ENCODE measurements at places on chromosomes 3 and 15. TPM values are rescaled to one million over a fixed set of nuclear protein-coding genes. Genes with fewer than 3 reads are reported as not detected.

DNA sequence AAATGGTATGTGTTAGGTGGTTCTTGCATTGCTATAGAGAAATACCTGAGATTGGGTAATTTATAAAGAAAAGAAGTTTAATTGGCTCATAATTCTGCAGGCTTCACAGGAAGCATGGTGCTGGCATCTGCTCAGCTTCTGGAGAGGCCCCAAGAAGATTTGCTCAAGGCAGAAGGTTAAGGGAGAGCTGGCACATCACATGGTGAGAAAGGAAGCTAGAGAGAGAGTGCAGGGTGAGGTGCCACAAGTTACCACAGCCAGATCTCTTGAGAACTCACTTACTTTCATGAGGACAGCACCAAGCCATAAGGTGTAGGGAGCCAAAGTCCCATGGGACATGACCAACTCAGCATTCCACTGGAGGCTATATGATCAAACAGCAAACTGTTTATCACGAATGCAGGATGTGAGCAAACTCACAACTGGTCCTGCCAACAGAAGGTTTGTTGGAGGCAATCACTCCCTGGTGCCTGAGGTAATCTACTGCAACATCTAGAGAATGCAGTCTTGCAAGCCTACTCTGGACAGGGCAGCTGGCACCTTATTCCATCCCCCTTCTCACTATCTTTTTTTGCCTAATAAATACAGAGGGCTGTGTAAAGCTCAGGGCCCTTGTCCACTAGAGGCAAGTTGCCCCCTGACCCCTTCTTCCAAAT lies 28.1 kb upstream of the CCR2 start:
- no peak overlapping the region for H3K4me3 ChIP-seq
- no peaks in the 10 kb centered on the region for H3K27me3 ChIP-seq
- DNase-seq: no peak

DNA sequence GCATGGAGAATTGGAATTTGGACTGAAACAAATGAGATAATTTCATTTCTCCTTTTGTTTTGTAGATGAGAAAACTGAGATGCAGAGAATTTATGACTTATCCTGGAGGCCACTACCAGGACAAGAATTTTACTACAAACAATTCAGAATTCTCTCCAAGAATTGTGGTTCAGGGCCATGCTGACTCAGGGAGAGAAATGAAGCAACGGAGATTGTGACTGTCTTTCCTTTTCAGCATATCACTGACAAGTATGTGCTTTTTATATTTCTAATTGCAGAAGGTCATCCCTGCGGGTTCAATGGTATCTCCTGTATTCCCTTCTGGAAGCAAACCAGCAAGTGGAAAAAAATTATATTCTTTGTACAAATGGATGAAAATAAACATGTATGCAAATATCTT lies 170.8 kb upstream of the MITF start:
- H3K36me3 ChIP-seq: no peaks in the 10 kb centered on the region
- H3K4me3 ChIP-seq: no peak overlapping the region
- DNase-seq: no peak
- no peak overlapping the region for H3K27ac ChIP-seq
- no peaks in the 10 kb centered on the region for H3K27me3 ChIP-seq

DNA sequence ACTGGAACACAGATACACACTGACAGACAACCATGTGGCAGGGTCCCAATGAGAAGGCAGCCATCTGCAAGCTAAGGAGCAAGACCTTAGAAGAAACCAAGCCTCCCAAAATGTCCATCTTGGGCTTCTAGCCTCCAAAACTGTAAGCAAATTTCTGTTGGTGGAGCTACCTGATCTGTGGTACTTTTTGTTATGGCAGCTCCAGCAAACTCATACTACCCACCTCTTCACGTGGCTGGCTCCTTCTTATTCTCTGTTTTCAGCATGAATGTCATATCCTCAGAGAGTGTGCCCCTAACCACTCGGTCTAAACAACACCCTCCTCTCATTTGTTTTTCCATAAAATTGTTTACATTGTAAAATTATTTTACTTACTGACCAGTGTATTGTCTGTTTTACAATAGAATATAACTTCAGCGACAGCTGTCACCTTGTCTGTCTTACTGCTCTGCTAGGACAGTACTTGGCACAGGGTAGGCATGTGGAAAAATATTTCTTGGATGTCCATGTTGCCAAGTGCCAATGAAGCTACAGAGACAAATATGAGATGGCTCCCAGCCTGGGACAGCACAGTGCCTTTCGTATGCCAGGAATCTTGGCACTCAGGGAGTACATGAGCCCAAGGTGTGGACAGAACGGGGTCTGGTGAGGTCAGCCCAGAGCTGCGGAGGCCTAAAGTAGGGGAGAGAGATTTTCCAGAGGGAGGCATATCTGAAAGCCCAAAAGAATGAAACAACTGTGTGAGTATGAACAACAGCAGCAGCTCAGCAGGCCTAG lies 17.4 kb upstream of the SLC25A36 start:
- no peak overlapping the region for H3K27ac ChIP-seq
- H3K27me3 ChIP-seq: no peaks in the 10 kb centered on the region
- DNase-seq: no peak
- H3K4me3 ChIP-seq: no peak overlapping the region

- H3K27me3 ChIP-seq: no peaks in the 10 kb centered on the region
- no peak overlapping the region for H3K4me3 ChIP-seq
- H3K27ac ChIP-seq: no peak overlapping the region
- DNase-seq: no peak
- H3K36me3 ChIP-seq: peaks cover 10% of the 10 kb centered on the region
- H3K4me1 ChIP-seq: peaks cover 2% of the 10 kb centered on the region
These were observed 49.2 kb downstream of the OXSR1 start for GRCh38 chr3:38214560-38214959.

DNA sequence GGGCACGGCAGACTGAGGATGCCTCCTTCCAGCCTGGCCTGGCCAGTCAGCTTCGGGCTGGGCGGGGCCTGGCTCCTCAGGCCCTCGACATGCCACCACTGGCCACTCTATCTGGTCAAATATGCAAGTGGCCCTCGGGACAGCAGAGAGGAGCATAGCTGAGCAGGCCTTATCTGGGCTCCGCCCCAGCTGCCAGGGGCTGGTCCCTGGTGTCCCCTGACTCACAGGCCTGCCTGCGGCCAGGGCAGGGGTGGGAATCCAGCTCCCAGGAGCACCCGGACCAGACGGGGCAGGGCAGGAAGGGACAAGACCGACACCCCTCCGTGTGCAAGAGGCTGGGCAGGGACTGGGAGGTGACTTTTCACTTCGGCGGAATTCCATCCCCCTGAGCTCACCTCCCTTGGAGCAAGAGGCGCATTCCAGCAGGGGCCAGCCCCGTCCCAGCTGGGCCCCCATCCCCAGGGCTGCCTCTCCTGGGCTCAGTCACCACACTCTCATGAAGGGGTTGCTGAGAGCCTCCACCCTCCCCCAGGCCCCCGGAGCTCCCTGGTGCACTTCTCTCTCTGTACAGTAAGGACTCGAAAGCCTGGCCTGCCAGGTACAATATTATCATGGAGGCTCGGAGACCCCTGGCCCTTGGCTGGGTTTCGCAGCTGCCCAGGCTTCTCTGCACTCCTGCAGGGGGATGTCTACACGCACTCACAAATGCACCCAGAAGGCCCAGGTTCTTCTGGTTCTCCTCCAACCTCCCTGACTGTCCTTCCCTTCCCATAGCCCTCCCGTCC lies 29.5 kb downstream of the WNT7A start:
- no peak overlapping the region for H3K27ac ChIP-seq
- H3K4me3 ChIP-seq: no peak overlapping the region
- H3K36me3 ChIP-seq: no peaks in the 10 kb centered on the region
- peaks cover 6% of the 10 kb centered on the region for H3K4me1 ChIP-seq
- H3K27me3 ChIP-seq: no peaks in the 10 kb centered on the region

GRCh38 chr3:171758109-171758508 lies 52.2 kb downstream of the PLD1 start:
- H3K4me1 ChIP-seq: peaks cover 6% of the 10 kb centered on the region
- H3K27ac ChIP-seq: no peak overlapping the region
- H3K27me3 ChIP-seq: no peaks in the 10 kb centered on the region
- no peak overlapping the region for H3K4me3 ChIP-seq
- no peak for DNase-seq

DNA sequence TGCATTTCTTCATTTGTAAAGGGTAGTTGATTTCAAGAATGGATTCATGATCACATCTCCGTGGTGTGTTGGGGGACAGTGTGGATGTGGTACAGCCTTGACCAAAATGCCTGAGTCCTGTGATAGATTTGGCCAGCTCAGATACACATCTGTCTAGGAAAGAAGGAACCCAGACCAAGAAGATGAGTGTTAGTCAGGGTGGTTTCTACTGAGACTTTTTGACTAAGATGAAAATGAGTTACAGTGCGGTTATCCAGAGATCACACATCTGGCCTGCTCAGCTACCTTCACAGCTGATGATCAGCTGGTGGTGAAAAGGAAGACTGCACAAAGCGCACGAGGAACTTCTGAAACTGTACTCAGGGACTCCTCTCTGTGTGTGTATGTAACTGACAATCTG lies 68.0 kb downstream of the FNDC3B start:
- H3K36me3 ChIP-seq: no peaks in the 10 kb centered on the region
- no peaks in the 10 kb centered on the region for H3K27me3 ChIP-seq
- H3K27ac ChIP-seq: peak overlapping the region; percentile 71
- peaks cover 37% of the 10 kb centered on the region for H3K4me1 ChIP-seq
- peak; percentile 86 for DNase-seq
- H3K4me3 ChIP-seq: peak overlapping the region; percentile 30

- H3K27ac ChIP-seq: no peak overlapping the region
- no peak overlapping the region for H3K4me3 ChIP-seq
- DNase-seq: no peak
- H3K36me3 ChIP-seq: no peaks in the 10 kb centered on the region
- no peaks in the 10 kb centered on the region for H3K4me1 ChIP-seq
These were observed 33.1 kb downstream of the GABRB3 start for GRCh38 chr15:26739791-26740190.

GRCh38 chr3:196237203-196237602 lies 20.9 kb downstream of the SLC51A start:
- peak; percentile 26 for DNase-seq
- peaks cover 29% of the 10 kb centered on the region for H3K36me3 ChIP-seq
- no peaks in the 10 kb centered on the region for H3K27me3 ChIP-seq
- no peak overlapping the region for H3K27ac ChIP-seq

GRCh38 chr3:188740010-188740409 lies 431.8 kb upstream of the TPRG1 start:
- no peaks in the 10 kb centered on the region for H3K4me1 ChIP-seq
- DNase-seq: no peak
- H3K36me3 ChIP-seq: no peaks in the 10 kb centered on the region
- no peaks in the 10 kb centered on the region for H3K27me3 ChIP-seq
- H3K4me3 ChIP-seq: no peak overlapping the region
- H3K27ac ChIP-seq: no peak overlapping the region

GRCh38 chr15:77622934-77623754 lies 9.6 kb downstream of the LINGO1 start:
- peaks cover 13% of the 10 kb centered on the region for H3K27me3 ChIP-seq
- H3K4me1 ChIP-seq: no peaks in the 10 kb centered on the region
- no peak overlapping the region for H3K27ac ChIP-seq
- DNase-seq: no peak
- no peak overlapping the region for H3K4me3 ChIP-seq

DNA sequence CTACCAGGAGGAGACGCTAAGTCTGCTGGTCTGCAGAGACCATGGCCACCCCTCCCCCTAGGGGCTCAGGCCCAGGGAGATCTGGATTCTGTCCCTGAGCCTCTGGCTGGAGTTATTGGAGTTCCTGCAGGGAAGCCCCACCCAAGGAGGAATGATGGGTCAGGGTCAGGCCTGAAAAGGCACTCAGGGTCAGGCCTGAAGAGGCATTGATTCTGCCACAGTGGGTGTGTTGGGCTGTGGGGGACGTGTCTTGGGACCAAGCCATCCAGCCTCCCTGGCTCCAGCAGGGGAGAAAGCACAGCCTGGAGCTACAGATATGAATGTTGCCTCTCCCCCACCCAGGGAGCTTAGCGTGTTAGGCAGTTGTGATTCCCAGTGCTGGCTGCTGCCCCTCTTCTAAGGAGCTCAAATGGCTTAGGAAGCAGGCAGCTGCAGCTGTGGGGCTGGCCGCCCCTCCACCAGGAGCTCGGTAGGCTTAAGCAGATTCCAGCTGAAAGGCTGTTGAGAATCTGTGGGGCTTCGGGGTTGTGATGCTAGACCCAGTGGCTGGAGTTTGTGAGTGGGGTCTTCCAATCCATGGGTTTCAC lies 176.7 kb downstream of the CHL1 start:
- H3K4me1 ChIP-seq: no peaks in the 10 kb centered on the region
- no peaks in the 10 kb centered on the region for H3K27me3 ChIP-seq
- H3K4me3 ChIP-seq: no peak overlapping the region
- H3K27ac ChIP-seq: no peak overlapping the region
- H3K36me3 ChIP-seq: no peaks in the 10 kb centered on the region
- DNase-seq: no peak

DNA sequence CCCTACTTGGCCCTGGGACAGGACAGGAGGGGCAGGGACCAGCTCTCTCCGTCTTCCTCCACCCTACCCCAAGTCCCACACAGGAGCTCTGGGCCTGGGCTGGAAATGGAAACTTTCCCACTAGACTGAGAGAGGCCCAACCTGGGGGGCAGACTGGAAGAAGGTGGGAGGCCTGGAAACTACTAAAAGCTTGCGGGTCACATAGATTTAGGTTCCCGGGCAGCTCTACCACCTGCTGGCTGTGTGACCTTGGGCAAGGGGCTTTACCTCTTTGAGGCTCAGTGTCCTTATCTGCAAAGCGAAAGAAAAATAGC lies 49.9 kb upstream of the CCDC174 start:
- no peak overlapping the region for H3K4me3 ChIP-seq
- H3K4me1 ChIP-seq: no peaks in the 10 kb centered on the region
- no peak overlapping the region for H3K27ac ChIP-seq
- peaks cover 80% of the 10 kb centered on the region for H3K27me3 ChIP-seq
- DNase-seq: no peak

- no peaks in the 10 kb centered on the region for H3K36me3 ChIP-seq
- H3K27ac ChIP-seq: no peak overlapping the region
- no peaks in the 10 kb centered on the region for H3K27me3 ChIP-seq
These were observed 233.6 kb upstream of the LYSMD4 start for GRCh38 chr15:99966815-99967214.

Gene KCNAB1
- total RNA-seq: 1.0 TPM

Gene FBN1
- 19.5 TPM for total RNA-seq

Gene NMNAT3
- total RNA-seq: 4.7 TPM

Gene TP63
- 17.3 TPM for total RNA-seq

Gene ADAMTS9
- total RNA-seq: 3.7 TPM

Gene HRH1
- 1.6 TPM for total RNA-seq

Gene ULK3
- 26.0 TPM for total RNA-seq

All from thymus (tissue), 14 donors.